Left renal cortex interstitium (tissue), 4 donors: ENCODE measurements at places on chromosomes 11 and 22. TPM values are rescaled to one million over a fixed set of nuclear protein-coding genes. Genes with fewer than 3 reads are reported as not detected.

- no peak for DNase-seq
Measured at GRCh38 chr11:27119396-27119795, 78.8 kb downstream of the BBOX1 start.

GRCh38 chr11:61912530-61912898, 4.9 kb downstream of the RAB3IL1 start:
- DNase-seq: no peak

- no peak for DNase-seq
Measured at GRCh38 chr11:78417175-78417887, at the start of gene GAB2. TSS of gene GAB2 (minus strand) at chr11:78417820. CDS start at chr11:78417720, 100 bp downstream.

The THYN1 gene
- polyA plus RNA-seq: 81.0 TPM

DNA sequence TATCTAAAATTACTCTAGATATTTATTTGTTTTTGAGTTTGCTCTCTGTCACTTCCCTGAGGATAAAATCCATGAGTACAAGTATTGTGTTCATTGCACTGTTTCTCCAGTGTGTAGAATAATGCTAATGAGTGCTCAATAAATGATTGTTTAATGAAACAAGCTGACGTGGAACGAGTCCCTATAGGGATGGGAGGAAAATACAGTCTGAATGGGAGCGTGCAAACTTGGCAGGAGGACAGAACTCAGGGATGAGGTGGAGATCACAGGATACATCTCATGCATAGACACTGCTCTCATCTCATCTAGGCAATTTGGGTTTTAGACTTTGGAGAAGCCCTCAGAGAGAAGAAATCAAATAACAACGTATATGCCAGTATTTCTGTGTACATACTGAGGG, 58.4 kb upstream of the ZC3H12C start:
- DNase-seq: no peak

The MS4A1 gene
- polyA plus RNA-seq: 0.49 TPM

DNA sequence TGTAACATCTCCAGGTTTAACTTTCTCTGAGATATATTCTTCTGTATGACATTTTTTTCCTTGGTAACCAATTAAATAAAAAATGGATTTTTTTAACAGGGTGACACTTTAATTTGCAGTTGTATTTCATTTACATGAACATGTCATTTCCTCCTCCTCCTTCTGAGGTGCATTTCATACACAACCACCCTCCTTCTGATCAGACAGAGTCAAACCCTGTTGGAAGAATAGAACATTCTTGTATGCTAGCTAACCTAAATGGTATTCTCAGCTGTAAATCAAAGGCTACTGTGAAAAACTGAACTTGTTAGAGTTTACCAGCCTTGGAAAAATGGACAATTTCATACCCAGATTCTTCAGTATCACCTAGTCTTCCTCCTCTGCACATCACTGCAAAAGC, 52.7 kb upstream of the CHRM4 start:
- no peak for DNase-seq

GRCh38 chr11:33234397-33235190, 22.6 kb upstream of the HIPK3 start:
- DNase-seq: no peak

The RAG2 gene
- polyA plus RNA-seq: 0.73 TPM

The RAB3IL1 gene
- polyA plus RNA-seq: 28.5 TPM

The THY1 gene
- 111 TPM for polyA plus RNA-seq

- DNase-seq: peak; percentile 65
Measured at GRCh38 chr22:29040385-29041275, 21.0 kb downstream of the C22orf31 start.

The TBX10 gene
- 0.22 TPM for polyA plus RNA-seq

GRCh38 chr11:77345621-77346020, 44.1 kb upstream of the GDPD4 start:
- no peak for DNase-seq

GRCh38 chr11:134425816-134426536, 13.9 kb upstream of the B3GAT1 start:
- DNase-seq: no peak

The RAB38 gene
- 18.5 TPM for polyA plus RNA-seq

The NFRKB gene
- 57.4 TPM for polyA plus RNA-seq

The SPECC1L gene
- polyA plus RNA-seq: 49.9 TPM

- DNase-seq: no peak
Measured at GRCh38 chr11:70466154-70466553, 67.8 kb downstream of the CTTN start.

DNA sequence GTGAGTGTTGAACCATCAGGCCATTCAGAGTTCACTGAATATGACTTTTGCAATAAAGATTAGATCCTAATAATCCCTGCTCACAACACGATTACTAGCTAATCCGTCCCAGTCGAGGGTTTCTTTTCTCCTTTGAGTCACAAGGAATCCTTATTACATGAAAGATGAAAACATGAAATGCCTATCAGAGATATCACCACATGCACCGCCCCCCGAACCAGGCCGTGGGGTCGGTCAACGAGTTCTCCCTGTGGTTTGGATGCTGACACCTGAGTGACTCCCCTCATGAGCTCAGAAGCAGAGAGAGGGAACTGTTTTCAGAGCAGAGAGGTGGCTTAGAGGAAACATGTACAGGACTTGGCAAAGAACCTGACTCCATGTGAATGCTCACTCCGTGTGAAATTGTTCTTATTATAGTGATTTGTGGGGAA, 263.3 kb downstream of the ETS1 start:
- no peak for DNase-seq

DNA sequence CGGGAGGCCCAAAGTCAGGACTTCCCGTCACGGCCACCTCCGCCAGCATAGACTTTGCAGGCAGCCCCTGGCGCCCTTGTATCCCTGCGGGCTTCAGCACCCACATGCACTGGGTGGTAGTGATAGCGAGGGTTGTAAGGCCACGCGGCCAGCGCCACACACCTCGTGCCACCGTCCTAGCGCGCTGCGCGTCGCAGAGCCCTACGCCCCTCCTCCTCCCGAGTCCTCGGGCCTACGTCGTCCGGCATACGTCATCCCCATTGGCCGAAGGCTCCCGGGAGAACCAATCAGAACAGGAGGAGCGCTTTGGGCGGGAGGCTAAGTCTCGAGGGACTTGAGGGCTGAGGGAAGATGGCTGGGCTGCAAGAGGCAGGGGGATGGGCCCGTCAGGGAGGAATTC, 1.3 kb upstream of the BTBD18 start:
- DNase-seq: no peak

DNA sequence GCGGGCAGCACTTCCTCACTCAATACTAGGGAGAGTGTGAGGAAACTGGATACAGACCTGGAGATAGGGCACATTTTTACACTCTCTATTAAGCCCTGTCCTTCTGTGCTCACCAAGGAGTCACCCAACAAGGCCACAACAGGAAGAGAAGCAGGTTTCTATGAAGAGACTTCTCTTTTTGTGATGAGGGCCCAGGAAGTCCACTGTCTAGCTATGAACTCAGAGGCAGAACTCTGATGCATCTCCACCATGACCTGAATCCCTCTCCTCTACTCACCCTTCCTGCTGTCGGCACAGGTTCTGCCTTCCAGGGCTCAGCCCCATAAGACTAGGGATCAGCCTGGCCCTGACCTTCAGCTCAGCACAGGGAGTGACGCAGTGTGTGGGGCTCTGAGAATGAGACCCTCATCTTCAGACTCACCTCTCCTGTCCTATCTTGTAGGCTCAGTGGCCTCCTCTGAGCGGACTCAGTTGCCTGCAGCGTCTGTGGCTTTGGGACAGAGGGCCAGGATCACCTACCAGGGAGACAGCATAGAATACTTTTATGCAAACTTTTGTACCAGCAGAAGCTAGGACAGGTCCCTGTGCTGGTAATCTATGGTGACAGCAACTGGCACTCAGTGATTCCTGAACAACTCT, 49.3 kb upstream of the IGLL5 start:
- DNase-seq: no peak

DNA sequence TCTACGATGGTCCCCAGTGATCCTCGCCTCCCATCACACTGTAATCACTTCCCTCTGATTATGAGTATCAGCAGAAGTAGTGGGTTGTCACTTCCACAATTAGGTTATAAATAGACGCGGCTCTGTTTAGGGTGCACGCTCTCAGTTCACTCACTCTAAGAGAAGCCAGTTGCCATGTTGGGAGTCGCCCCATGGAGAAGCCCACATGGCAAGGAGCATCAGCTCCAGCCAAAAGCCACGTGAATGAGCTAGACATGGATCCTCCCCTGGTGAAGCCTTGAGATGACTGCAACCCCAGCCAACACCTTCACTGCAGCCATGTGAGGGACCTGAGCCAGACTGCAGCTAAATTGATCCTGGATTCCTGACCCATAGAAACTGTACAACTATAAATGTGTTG, 26.4 kb upstream of the MYOD1 start:
- DNase-seq: no peak

DNA sequence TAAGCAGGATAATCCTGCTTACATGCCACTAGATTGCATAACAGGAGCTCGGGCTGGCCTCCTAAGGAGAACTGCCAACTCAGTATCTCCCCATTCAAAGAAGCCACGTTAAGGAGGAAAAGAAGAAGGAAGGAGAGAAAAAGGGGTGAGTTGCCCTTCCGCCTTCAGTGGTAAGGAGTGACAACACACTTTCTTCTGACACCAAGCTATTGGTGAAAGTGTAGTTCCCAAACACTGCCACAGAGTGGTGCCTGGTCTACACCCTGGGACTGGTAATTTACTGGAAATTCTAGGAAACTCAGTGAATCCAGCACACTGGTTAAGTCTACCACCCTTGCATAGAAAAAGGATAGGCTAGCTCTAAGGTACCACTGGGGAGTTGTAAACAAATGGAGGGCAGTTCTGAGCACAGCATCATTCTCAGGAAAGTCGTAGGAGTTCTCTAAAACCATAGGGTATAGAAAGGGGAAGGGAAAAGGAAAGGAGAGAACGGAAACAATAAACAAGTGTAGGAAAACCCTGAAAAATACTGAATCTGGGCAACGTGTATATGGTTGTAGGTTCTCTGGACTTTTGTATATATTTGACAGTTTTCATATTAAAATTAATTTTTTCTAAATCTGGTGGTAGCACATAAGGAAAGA, 58.2 kb downstream of the RRAS2 start:
- DNase-seq: peak; percentile 23

The SHANK2 gene
- polyA plus RNA-seq: 29.1 TPM

The POU2AF3 gene
- 7.1 TPM for polyA plus RNA-seq

GRCh38 chr11:66318600-66318970, 1.7 kb upstream of the CD248 start:
- no peak for DNase-seq

The SCGB1D2 gene
- 1.7 TPM for polyA plus RNA-seq

- no peak for DNase-seq
Measured at GRCh38 chr11:46210133-46210636, 67.3 kb upstream of the CREB3L1 start.

DNA sequence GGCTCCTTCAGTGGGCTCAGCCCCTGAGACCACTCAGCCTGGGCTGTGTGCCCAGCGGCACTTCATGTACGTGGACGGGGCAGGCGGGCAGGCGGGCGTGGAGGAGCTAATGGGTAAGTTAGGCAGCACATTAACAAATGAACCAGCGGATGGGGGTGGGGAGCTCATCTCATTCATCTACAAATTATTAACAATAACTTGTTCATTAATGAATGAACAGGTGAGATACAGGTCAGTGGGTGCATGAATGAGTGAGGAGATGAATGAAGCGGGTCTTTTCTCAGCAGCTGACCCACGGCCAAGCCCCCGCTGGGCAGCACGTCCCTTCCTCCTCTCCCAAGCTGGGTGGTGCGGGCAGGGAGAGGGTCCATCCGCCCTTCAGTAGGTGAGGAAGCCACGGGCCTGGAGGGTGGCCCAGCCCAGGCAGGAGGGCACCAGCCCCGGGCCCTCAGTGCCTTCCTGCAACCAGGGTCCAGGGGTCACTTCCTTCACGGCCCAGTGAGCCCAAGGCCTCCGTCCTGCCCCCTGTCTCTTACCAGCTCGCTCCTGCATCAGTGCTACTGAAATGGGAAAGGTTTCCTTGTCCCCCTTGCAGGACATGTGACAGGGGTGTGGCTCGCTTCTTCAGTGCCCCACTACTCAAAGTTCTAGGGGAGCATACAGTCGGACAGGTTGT, 60.5 kb upstream of the KCNQ1OT1 start:
- DNase-seq: no peak

- DNase-seq: peak; percentile 87
Measured at GRCh38 chr11:46120346-46121300, 631 bp downstream of the PHF21A start.

- no peak for DNase-seq
Measured at GRCh38 chr22:20727118-20728015, 46.5 kb upstream of the SERPIND1 start.

DNA sequence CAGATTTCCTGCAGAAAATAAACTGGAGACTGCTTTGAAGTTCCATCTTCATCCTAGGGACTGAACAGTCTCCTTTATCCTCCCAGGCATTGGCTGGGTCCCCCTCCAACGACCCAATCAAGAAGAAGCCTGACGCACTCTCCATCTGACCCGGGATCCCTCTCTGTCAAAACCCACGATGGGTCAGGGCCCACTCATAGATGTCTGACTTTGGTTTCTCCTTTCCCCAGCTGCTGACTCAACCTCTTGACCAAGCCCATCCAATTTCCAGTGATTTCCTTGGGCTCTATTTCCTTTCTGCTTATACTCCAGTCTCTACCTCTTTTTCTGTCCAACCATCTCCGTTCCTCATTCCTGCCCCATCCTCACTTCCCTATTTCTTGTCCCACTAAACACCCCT, 189.7 kb downstream of the MIAT start:
- DNase-seq: no peak

The SHANK3 gene
- 22.9 TPM for polyA plus RNA-seq

DNA sequence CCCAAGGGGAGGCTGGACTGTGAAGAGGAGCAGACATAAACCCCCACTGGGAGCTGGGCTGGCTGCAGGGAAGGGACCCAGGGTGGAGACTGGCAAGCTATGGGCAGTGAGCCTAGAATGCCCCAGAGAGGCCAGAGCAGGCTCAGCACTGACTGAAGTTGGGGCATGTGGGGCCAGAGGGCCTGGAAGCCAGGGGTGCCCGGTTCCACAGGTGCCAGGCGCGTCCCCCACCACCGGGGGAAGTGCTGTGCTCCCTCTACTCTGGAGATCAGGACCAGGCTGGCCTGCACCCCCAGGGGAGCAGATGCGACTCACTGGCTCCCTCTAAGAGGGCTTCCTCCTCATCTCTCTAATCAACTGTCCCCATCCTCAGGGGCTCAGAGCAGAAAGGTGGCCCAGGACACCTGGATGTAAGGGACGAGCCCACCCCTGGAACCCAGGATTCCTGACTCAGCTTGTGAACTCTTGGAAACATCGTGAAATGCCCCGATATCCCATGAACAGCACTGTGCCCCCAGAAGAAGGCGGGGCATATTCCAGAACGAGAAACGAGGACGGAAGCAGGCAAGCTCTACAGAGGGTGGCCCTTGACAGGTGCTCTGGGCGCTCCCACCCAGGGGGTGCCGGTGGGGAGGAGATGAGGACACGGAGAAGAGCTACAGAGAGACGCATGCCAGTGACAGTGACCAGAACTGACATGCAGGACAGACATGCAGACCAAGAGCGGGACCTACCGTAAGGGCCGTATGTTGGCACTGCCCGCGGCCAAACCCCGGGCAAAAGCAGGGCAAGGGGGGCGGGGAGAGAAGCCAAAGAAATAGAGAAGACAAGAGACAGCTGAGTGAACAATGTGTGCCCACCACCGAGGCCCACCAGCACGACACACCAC, 20.4 kb downstream of the MAFF start:
- no peak for DNase-seq

The SMIM35 gene
- 0.30 TPM for polyA plus RNA-seq
